Stimulated activated CD4-positive, alpha-beta T cell treated with anti-CD3 and anti-CD28 coated beads, Interleukin-4, amount 100 ng/mL, for 1 hour (primary cell): ENCODE measurements at places on chromosomes 7 and 10.

DNA sequence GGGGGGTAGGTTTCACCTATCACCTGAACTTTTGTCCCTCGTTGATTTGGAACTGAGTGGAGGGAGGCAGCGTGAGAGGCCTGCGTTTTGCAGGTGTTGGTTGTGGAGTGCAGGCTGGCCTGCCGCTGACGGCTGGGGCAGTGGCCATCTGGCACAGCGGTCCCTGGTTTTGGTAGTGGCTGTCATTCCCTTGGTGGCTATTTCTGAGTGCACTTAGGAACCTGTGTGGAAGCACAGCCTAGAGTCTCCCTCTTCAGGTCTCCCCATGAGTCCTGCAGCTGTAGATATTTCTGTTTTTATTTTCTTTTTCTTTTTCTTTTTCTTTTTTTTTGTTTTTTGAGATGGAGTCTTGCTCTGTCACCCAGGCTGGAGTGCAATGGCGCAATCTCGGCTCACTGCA, 129.2 kb downstream of the CUL2 start:
- DNase-seq: no peak

DNA sequence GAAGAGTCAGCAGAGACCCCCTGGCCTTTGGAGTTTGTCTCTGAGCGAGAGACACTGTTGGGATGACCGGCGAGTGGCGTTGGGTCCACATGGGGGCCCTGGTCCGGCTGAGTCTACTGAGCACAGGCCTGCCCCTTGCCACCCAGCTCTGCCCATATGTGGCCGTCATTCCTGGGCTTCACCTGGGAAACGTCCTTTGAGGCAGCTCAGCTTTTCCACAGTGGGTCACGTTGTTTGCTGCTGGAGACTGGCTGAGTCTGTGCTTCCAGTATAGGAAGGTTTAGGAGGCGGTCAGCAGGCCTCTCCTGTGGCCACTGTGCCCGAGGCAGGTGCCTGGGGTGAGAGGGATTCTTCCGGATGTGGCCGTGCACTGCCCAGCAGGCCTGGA, 17.1 kb downstream of the ADAM8 start:
- no peak for DNase-seq

DNA sequence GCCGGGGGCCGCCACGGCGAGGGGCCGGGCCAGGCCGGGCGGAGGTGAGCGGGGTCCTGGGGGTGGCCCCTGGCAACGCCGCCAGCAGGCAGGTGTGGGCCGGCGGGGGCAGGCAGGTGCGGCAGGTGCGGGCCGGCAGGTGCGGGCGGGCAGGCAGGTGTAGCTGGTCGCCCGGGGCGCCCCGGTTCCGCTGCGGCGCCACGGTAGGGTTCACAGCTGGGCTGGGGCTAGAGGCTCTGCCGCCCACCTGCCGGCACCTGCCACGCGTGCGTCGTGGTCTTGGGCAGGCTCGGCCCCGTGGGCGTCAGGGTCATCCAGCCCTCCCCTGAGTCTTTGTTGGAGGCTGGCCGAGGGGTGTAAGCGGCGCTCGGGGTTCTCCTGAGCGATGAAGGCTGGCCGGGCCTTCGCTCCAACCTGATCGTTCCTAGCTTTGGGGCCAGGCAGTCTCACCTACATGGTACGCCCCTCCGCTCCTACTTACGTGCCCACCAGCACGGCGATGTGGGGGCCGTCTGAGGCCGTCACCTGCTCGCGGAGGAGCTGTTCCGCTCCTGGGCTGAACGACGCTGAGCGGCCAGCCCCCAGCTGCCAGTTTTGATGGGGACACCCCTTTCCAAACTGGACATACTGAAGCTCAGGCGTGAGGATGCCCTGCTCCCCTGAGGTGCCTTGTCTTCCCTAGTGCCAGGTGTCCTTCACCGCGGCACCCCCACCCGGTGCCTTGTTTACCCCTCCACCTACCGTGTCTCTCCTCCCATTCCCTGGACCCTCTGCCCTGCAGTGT, 493 bp downstream of the ZMIZ2 start:
- no peak for DNase-seq

GRCh38 chr7:87312215-87312865, 33.1 kb upstream of the CROT start:
- peak; percentile 51 for DNase-seq

GRCh38 chr10:104328646-104328895, 9.7 kb downstream of the ITPRIP start:
- DNase-seq: no peak

- DNase-seq: no peak
Measured at GRCh38 chr7:156639426-156640256, 933 bp upstream of the RNF32 start.

GRCh38 chr7:137576481-137576880, 232.9 kb upstream of the PTN start:
- DNase-seq: no peak

- no peak for DNase-seq
Measured at GRCh38 chr10:63431962-63432797, 33.6 kb downstream of the JMJD1C start.

DNA sequence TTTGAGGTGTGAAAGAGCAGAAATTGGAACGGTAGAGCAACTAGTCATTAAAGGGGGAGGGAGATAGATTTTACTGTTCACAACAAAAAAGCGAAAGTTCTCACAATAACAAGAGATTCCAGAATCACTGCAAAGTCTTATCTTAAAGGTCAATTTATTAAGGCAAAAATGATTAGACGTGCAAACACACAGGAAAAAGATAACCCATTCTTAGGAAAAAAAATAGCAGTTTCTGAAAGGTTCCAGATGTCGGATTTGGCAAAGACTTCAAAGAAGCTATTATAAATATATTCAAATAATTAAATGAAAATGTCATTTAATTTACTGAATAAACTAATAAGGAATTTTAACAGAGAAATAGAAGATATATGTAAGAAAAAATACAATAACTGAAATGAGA, 70.8 kb upstream of the GNAI1 start:
- DNase-seq: no peak

DNA sequence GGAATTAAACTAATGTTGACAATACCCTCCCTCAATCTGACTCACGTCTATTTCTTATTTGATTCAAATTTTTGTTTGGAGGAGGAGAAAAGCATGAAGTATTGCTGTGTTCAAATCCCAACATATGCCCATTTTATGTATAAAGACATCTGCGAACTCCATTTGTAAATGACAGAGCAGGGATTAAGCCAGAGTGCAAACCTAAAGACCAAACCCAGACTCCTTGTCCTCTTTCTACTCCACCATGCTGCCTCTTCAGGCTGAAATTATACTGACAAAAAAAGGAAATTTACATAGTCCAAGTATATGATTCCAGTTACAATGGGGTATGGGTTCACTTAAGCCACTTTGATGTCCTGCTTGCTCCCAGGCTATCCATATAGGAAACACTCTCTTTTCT, 383.1 kb downstream of the ADRA2A start:
- DNase-seq: no peak

- no peak for DNase-seq
Measured at GRCh38 chr10:97895915-97896314, 46.3 kb downstream of the GOLGA7B start.

GRCh38 chr10:51083356-51083853, 9.1 kb downstream of the PRKG1 start:
- no peak for DNase-seq

- no peak for DNase-seq
Measured at GRCh38 chr10:112732277-112732921, 217.6 kb upstream of the TCF7L2 start.
